Effector CD8-positive, alpha-beta T cell (primary cell): ENCODE measurements at places on chromosomes 1 and 21.

DNA sequence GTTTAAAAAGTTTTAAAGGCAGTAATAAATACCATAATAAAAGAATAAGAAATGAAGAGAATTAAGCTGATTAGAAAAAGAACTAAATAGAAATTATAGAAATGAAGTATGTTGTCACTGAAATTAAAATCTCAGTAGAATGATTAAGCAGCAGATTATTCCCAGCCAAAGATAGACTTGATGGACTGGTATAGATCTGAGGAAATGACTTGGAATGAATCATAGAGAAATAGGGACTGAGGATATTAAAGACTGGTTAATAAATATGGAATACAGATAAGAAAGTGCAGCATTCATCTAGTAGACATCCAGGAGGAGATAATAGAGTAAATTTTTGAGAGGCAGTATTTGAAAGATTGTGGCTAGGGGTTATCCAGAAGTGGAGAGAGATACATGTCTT is 28.7 kb downstream of the MARK1 start:
- DNase-seq, result no peak

DNA sequence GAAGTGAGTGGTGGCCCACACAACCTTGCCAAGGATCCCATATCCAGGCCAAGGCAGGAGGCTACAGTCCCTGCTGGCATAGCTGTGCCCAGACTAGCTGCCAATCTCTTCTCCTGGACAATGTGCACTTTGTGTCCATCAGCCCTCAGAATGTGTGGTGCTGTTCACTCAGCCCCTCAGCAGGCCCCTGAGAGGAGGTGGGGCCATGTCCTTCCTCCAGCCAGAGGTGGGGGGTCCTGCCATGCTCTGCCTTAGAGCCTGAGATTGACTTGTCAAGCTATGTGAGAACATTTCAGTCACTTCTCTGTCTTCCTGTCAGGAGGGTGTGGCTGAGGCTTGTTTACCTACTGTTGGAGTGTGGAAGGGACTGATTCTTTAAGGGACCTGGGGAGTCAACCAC is 1.4 kb downstream of the NCF2 start:
- no peak for DNase-seq

GRCh38 chr1:182754543-182755314 is 34.8 kb upstream of the NPL start:
- DNase-seq, result no peak

DNA sequence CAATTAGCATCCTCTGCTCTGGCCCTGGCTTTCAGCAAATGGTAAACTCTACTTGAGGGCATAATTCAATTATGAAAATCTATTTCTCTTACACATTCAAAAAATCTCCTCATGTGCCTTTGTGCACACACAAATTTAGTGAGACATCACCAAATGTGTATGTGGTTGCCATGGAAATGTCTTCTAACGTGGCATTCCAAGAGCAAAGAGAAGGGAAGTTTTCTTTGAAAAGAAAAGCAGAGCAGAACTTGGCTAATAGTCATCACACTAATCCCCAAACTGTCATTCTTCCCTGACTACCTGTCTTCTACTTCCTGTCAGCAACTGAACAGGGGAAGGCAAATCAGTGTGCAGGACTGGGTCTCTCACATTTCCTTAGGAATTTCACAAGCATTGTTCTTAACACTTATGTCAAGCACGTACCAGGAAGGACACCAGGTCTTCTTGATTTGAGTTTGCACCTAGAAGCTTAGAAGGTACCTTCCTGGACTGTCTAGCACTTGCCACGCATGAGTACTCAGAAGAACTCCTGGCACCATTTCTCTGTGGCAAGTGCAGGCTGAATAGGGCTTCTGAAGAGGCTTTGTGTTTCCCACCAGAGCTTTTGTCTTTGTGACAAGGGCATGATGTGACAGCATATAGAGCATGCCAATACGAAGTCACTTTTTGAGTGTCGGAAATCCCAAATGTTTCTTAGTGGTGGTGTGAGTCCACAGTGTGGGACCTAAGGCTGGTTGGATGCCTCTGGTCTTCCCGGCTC is 32.3 kb downstream of the MAN1C1 start:
- no peak for DNase-seq

DNA sequence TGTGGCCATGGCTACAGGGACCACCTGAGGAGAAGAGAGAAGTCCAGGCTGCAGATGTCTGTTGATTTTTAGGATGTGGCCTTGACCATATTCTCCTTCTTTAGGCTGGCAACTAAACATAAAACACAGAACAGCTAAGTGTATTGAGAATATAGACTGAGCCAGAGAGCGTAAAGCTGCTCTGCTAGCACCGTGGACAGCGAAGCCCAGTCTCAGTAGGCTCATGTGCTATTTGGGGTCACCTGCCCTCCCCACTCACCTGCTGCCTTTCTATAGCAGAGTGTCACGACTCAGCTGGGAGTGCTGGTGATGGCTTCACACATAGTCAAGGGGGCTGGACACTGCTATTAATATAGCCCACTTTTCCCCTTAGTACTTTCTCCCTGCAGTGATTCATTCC is 278.5 kb downstream of the KCNH1 start:
- DNase-seq, result no peak

DNA sequence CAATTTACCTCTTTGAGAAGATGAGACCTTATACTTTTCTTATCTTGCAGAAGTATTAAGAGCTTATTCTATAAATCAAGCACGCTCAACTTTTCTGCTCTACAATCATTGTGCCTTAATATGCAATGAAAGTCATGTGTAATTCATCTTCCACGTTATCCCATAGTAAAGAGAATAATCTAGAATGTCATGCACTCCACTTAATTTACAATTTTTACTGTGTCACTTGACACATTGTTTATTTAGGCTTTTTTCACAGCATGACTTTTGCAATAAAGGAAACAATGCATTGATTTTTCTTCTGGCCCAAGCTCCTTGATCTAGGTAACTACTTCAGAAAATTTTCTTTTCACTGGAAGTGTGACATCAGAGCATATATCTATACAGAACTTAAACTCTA is 290.9 kb downstream of the HHIPL2 start:
- no peak for DNase-seq

- no peak for DNase-seq
Observed at GRCh38 chr1:75074831-75075395, 59.3 kb upstream of the LHX8 start.

DNA sequence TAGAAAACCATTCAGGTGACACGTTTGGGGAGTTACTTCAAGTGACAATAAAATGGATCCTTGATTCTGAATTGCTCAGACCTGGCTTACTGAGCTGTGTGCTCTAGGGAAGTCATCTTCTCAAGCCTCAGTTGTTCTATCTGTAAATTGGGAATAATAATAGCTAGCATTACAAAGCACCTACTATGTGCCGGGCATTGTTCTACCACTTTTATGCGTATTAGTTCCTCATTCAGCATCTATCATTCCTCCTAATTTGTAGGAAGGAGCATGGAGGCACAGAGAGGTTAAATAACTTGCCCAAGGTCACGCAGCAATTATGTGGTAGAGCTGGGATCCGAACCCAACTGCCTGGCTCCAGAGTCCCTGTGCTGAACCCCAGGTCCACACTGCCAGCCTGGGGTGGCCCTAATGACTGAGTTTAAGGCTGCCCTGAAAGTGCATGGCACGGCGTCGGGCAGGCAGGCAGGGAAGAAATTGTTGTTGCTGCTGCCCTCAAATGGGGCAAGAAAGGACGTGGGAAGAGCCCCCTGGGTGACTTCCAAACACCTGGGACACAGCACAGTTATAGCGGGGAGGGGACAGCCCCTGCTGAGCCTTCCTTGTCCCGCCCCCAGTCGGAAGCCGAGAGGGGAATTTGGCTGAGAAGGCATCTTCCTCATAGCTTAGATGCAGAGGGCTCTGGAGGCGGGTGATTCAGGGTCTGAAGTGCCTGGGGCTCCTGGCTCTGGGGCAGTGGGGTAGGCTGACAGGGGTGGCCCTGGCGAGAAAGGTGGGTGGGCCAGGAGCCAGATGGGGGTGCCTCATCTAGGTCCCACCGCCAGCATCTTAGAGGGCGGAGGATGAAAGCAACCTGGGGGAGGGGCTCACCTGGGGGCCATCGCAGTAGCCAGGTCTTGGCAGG is 86.5 kb upstream of the IFFO2 start:
- DNase-seq, result no peak

- no peak for DNase-seq
Observed at GRCh38 chr1:84920159-84920558, 27.2 kb upstream of the LPAR3 start.

- DNase-seq, result no peak
Observed at GRCh38 chr21:34280389-34280795, 83.4 kb upstream of the KCNE2 start.

DNA sequence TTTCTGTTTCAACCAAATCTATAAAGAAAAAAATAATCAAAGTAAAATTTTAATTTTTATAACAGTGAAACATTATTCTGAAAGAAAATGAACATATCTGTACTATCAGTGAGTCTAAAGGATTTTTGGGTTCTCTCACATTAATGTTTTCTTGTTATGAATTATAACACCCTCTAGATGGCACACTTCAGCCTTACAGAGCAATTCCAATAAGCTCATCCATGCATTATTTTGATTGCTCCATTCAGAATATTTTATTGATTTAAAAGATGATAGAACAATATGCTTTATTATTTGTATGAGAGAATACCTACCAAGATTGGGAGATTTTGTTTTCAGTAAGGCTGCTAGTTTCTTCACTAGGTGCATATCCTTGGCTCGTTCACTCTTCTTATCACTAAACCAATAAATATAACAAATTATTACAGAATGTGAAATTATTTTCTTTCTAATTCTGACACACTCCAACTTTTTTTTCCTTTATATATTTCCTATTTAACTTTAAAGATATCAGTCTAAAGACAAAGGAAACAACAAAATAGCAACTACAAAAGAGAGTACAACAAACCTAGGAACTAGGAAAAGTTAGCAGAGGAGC is 82.4 kb downstream of the RAB3GAP2 start:
- DNase-seq, result no peak

- DNase-seq, result no peak
Observed at GRCh38 chr21:24428591-24429199, 1178.6 kb downstream of the MRPL39 start.

DNA sequence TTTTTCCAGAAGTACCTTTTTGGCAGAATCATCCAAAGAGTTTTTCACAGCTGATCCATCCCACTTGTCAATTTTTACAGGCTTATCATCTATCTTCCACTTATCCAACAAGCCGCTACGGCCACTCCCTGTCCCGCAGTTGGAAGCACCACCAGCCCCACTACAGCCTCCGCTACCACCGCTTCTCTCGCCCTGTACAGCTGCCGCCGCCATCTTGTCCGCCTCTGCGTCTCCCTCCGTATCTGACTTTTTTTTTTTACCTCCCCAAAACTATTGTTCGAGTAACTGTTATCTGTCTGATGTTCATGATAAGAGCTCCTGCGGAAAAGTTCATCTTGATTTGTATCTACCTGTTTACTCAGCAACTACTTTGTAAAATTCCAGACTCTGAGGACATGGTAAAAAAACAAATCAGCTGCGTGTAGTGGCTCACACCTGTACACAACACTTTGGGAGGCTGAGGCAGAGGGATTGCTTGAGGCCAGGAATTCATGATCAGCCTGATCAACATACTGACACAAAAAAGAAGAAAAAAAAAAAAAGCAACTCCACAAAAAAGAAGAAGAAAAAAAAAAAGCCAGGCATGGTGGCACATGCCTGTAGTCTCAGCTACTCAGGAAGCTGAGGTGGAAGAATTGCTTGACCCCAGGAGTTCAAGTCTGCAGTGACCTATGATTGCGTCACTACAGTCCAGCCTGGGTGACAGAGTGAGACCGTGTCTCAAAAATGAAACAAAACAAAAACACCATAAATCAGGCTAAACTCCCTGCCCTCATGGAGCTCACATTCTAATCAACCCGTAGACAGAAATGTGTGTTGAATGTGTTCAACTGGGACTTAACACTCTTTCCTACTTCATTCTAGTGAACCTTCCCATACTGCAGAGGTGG is 8.0 kb upstream of the EYA3 start:
- no peak for DNase-seq

DNA sequence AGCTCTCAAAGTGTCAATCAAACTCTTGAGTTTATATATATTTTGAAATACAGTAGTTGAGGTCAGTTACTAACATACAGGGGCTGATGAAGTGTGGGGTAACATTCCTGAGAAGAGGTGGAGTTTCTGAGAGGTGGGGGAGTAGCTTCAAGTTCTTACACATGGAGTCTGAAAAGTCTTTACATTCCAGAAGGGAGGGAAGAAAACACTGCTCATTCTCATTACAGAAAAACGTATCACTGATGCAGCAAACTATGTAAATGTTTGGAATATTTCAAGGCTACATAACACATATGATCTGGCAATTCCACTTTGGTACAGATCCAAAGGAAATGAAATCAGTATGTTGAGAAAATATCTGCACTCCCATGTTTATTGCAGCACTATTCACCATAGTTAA is 1065.8 kb upstream of the B3GALT2 start:
- DNase-seq, result no peak

DNA sequence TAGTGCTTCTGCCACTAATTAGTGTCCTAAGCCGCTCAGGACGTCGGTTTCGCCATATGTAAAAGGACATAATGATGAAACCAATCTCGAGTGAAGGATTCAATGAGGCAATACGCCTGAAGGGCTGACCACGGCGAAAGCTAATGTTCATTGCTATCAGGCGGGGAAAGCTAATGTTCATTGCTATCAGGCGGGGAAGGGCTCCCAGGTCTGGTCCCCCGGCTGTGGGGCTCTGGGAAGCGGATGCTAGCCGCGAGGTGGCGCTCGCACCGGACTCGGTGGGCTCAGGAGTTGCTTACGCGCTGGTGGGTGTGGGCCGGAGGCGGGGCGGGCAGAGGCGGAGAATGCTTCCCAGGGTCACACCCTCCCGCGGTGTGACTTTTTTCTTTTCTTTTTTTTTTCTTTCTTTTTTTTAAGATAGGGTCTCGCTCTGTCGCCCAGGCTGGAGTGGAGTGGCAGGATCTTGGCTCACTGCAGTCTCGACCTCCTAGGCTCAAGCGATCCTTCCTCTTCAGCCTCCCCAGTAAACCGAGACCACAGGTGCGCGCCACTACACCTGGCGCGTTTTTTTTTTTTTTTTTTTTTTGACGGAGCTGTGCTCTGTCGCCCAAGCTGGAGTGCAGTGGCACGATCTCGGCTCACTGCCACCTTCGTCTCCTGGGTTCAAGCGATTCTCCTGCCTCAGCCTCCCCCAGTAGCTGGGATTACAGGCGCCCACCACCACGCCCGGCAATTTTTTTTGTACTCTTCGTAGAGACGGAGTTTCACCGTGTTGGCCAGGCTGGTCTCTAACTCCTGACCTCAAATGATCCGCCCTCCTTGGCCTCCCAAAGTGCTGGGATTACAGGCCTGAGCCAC is 1.1 kb upstream of the PEAR1 start:
- DNase-seq, result peak; percentile 79

DNA sequence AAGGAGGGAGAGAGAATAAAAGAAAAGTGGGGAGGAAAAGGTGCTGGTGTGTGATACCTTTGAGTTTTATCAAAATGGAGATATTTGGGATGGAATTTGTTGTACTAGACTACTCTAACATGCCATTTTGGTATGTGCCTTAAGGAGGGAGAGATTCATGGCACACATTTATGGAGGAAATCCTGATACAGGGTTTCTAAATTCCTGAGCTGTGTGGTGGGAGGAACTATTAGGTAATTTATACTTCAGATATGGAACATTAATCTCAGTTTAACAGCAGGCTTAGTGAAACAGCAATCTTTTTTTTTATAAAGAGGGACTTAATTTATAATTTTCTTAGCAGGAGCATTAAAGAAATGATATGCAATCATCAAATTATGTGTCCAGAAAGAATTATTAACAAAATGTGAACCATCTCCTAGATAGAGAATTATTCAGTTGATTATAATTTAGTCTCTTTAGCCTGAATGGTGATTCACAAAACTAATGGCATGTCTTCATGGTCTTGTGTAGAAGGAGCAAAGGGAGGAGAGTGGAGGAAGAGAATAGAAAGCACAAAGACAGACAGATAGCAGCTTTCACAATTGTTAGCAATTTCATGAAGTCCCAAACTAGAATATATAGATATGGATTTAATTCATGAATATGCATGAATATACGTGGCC is 301.6 kb downstream of the HLX start:
- no peak for DNase-seq
